Fibroblast of the aortic adventitia (primary cell): ENCODE measurements at places on chromosomes 6 and 20.

- DNase-seq: peak; percentile 48
Measured at GRCh38 chr20:364905-365794, 15.4 kb upstream of the TRIB3 start.

DNA sequence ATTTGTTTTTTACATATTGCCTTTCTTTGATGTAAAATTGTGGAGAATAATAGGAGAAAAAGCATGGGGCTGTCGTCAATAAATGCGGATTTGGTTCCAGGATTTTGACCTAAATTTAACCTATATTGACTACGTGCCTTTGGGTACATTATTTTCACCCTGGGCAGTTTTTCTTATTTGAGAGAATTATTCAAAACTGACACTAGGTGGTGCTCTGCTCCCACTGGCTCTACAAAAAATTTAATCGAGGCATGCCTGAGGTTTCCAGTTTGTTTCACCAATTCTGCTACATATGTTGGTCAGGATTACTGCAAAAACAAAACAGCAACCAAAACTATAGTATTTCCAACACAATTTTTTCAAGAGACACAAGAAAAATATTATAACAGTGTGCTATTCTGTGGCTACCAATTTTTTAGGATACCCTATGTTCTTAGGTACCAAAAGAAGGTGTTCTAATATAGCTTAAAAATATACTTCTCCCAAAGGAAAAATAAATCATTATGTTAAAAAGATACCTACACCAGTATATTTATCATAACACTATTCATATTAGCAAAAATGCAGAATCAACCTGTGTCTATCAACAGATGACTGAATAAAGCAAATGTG lies 48.6 kb upstream of the FABP7 start:
- peak; percentile 71 for DNase-seq

DNA sequence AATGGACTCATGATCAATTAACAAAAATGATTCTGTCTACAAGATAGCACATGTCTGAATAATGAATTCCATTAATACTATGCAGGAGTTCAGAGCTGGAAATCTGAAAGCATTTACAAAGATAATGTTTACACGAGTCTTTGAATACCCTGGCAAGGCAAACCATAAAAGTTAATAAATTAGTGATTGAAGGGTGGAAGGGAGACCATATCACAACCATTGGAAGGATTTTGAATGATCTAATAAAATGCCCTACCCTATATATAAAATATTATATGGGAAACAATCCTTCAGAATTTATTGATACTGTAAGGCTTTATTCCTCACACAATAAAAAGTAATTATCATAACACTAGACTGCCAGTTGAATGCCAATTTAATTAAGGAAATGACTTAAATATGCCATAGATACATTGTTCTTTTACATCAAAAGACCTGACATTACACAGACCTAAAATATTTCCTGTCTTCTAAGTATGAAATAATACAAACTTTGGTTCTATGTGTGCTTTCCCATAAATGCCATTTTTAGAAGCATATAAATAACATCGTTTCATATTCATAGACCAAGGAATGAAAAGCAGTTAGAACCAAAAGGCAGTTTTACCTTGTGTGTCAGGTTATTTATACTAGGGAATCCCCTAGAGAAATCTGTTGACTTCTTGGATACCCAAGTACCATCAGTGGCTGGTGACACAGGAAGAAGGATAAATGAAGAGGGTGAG lies 249.2 kb upstream of the MARCKS start:
- DNase-seq: no peak

DNA sequence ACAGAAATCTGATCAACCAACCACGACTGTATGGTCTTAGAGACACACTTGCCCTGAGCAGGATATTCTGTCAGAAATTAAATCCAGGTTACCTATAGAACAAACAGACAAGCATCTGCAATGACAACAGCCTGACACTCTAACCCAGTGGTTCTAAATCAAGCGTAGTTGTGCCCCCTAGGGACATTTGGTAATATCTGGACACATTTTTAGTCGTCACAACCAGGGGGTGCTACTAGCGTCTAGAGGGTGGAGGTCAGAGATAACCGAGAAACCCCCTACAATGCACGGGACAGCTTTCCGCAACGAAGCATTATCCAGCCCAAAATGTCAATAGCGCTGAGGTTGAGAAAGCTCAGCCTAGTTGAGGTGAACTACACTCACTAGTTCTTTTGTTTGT lies 32.3 kb downstream of the ID4 start:
- DNase-seq: no peak

DNA sequence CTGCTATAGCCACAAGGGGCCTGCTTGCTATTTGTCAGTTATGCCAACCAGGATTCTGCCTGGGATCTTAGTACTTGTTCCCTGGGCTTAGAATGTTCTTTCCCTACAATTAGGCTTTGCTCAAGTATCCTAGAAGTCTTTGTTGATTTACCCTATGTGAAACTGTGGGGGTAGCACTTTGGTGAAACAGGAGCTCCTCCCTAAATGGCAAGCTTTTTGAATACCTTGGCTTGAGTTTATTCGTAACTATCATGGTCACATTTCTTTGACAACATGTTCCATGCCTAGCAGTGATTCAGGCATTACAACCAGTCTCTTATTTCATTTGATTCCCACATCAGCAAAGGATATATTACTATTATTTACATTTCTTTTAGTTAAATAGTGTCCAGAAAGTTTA lies 21.2 kb downstream of the AFDN start:
- DNase-seq: no peak

- DNase-seq: no peak
Measured at GRCh38 chr6:29791786-29792122, 35.9 kb upstream of the HLA-G start.
